ENCODE measurements at places on chromosomes 5 and 9.

DNA sequence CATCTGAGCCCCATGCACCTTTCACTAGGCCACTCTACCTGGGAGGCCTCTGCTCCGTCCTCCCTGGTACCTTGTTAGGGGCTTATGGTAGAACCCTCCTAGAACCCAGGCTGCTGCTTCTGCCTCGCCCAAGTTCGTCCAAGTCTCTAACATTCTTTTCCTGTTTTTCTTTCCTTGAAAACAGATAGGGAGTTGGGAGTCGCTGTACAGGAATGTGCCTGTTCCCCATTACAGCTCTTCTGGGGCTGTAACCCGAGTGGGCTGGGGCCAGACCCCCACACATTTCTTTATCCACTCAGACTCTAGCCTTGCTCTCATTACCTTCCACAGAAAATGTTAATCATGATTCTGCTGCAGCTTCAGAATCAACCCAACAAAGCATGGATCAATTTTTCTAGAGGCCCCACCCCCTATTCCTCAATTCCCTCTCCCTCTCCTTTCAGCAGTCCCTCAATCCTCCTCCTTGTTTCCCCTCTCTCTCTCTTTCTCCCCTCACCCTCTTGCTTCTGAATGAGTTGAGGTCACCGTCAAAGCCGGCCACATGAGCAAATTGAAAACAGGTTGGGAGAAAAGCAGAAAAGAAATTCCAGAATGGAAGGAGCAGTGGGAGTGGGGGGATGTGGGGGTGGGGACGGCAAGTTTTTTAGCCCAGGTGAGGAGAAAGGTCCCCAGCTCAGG lies 193.8 kb upstream of the TRIM32 start:
- no peak for DNase-seq

DNA sequence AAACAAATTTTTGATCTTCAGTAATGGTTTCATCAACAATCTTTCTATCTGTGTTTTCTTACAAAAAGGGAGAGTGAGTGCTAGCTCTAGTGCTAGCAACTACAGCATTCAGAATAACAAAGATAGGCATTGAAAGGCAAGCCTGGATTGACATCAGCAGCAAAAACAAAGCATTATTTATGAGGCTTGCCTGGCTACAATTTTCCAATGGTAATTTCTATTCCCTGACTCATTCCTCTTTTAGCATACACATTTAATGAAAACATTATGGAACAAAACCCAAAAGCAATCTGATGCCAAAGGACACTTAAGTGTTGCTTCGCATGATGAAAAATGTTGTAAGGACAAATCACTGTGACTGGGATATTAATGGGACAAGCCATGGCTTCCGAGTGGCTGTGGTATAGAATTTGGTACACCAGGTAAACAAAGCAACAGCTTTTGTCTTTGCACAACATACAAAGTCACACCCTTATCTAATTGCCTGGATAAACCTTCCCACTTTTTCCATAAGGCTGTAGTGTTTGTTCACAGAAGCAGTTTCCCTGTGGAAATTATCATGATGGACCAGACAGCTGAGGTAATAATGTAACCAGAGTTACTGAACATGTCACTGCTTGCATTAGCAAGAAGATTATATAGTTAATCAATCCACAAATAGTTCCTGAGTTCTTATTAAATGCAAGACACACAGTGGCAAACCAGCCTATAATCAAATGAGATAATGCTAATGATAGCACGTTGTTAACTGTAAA lies 179.8 kb upstream of the EDIL3 start:
- DNase-seq, result no peak

GRCh38 chr9:26809795-26810194 lies 82.8 kb downstream of the CAAP1 start:
- DNase-seq, result no peak

DNA sequence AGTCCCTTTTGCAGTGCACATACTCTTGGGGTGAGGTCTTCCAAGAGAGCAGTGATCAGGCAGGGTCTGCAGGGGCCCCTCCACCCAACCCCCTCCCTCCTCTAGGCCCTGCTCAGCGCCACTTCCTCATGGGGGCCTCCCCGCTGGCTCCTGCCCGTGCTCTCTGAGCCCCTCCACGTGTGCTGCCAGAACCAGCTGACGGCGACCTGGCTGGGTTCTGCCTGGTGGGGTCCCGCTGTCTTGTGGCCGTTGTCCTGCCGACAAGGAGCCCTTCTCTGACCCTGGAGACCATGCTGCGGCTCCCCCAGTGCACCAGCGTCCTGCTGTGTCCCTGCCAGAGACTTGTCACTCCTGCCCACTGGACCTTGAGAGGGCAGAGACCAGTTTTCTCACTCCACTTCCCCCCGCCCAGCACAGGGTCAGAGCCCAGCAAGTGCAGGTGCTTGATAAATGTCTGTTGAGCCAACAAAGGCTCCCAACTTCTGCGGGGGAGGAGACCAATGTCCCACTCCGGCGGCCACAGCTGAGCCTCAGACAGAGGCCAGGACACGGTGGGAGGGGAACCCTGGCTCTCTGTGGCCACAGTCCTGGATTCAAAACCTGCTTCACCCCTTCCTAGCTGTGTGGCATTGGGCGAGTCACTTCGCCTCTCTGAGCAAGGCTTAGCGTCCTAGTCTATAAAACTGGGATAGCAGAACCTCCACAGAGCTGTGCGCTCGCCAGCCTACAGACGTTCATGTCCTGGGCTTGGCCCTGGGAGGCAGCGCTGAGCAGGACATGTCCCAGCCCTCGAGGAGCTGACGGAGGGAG lies 24.8 kb downstream of the SARDH start:
- no peak for DNase-seq

DNA sequence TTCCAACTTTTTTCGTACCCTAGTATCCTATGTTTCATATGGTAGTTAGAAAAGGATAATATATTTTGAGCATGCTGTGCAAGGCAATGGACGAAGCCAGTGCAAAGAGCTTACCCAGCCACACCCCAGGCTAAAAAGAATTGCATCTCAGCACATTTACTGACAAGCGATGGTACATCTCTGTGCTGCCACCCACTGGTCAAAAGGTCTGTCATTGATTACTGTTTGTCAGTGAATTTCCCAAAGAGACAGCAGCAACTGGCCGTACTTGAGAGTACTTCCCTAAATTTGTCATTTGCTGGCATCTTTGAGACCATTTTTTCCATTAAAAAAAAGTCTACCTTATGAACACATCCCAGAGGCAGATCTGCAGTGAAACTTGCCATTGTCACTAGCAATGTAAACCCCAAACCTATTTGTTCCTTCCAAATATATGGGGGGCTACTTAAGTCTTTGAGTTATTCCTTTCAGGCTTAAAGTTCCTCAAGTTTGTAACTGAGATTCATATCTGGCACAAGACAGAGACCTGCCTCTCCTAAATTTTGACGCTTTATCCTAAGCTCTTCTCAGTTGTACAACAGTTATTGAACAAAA lies 184.3 kb downstream of the CTNND2 start:
- peak; percentile 46 for DNase-seq

- DNase-seq, result no peak
Observed at GRCh38 chr9:35972093-35972492, 14.1 kb upstream of the OR2S2 start.

DNA sequence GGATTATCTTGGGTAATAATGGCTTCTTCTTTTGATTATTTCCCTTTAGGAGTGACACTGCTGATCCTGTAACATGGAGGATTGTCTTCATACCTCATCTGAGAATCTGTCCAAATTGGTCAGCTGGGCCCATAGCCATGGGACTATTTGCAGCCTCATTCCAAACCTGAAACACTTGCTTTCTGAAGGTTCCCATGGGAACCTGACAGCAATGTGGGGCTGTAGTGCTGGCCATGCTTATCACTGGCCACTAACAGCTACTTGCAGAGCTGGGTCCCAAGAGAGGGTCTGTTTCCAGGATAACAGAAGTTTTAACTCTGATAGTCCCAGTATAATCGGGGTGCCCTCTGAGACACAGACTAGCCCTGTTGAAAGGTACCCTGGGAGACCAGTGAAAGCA lies 87.4 kb downstream of the KIAA1958 start:
- DNase-seq, result no peak

DNA sequence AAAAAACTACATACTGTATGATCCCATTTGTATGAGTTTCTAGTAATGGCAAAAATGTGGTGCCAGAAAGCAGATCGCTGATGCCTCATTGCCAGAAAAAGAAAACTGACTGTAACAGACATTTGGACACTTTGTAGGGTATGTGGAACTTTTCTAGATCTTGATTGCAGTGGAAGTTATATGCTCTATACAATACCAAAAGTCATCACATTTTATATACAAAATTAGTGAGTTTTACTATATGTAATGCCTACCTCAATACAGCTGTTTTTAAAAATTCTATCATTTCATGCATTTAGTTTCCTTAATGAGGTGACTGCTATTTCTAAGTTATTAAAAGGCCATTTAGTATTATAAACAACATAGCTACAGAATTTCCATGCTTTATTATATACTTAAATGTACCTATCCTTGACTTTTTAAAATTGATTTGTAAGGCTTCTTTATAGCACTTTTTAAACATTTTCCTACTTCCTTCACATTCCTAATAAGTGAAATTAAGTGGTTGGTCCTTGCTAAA lies 199.9 kb downstream of the CWC27 start:
- no peak for DNase-seq

- DNase-seq, result no peak
Observed at GRCh38 chr9:87588339-87588738, 90.7 kb downstream of the DAPK1 start.

- peak; percentile 46 for DNase-seq
Observed at GRCh38 chr9:92761686-92762085, 2.9 kb downstream of the BICD2 start.

- DNase-seq, result no peak
Observed at GRCh38 chr9:79641070-79641469, 69.3 kb downstream of the TLE4 start.

DNA sequence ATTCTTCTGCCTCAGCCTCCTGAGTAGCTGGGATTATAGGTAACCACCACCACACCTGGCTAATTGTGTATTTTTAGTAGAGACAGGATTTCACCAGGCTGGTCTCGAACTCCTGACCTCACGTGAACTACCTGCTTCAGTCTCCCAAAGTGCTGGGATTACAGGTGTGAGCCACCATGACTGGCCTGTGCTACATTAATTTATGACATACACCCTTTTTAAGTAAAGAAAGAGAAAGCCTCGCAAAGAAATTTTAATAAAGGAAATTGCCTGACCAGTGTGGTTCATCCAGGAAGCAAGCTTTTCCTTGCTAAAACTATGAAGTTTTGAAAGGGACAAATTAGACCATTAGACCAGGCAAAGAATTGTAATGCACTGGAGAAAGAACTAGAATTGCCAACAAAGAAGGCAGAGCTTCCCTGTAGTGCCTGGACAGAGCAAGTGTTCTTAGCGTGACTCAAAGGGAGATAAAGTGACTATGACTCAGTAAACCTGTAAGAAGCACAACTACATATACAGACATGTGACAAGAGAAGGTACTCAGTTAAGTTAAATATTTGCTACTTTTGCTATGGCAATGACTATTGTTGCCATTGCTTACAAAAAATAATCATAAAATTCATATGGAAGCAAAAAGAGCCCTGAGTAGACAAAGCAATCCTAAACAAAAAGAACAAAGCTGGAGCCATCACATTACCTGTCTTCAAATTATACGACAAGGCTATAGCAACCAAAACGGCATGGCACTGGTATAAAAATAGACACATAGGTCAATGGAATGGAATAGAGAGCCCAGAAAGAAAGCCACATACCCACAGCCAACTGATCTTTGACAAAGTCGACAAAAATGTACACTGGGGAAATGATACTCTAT lies 54.6 kb downstream of the FYB1 start:
- no peak for DNase-seq

- no peak for DNase-seq
Observed at GRCh38 chr5:51468196-51468595, 84.9 kb downstream of the ISL1 start.

- DNase-seq, result no peak
Observed at GRCh38 chr9:127066060-127066850, 56.2 kb downstream of the ANGPTL2 start.

DNA sequence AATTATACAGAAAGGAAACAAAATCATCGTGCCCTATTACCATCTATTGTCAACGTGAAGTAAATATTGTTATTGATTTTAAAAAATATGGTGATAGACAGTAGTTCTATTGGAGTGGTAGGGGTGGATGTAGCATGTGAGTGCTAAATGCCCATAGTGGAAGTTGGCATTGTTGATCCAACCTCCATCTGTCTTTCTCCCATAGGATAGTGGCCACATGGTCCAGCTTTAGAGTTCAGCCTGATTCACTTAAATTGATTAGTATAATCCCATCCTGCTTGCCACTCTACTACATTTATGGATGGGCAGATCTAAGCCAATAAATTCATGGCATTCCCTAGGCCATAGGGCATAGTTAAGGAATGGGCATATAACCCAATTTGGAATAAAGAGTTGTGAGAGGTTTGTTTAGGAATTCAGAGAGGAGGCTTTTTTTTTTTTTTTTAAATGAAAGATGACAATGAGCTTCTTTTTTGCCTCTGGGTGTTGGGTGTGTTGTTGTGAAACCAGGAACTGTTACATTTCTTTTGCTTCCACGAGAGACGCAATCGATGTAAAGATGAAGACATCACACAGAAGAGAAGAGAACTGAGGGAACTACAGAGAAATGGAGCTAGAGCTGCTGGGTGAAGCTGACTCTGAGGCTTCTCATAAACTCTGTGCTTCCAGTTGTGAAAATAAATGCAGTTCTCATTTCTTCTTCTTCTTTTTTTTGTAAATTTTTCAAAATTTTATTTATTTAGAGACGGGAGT lies 12.5 kb upstream of the CHD1 start:
- no peak for DNase-seq

DNA sequence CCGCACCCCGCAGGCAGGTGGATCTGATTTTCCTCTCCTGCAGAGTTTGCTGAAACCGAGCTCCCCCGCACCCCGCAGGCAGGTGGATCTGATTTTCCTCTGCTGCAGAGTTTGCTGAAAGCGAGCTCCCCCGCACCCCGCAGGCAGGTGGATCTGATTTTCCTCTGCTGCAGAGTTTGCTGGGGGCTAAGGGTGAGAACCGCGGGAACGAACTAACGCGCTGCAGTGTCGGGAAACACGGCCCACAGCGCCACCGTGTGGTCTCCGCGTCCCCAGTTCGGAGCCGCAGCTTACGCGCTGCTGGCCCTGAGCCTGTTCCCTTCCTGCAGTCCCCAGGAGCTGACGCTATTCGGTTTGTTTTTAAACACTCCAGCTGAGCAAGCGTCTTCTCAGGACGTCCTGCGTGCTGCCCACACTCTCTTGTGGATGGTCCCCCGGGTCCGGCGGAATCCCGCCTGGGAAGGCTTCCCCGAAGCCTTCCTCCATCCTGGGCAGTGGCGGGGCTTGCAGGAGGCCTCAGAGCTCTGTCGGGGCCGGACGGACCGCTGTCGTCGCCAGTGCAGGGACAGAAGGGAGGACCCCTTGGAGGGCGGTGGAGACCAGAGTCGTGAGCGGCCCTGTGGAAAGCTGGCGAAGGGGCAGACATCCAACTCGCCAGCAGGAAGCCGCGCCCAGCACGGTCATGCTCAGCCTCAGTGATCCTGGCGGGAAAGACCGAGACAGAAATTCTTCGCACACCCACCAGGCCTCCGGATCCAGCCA lies 121.2 kb upstream of the LPCAT1 start:
- peak; percentile 57 for DNase-seq

GRCh38 chr5:119309326-119309725 lies 46.5 kb upstream of the TNFAIP8 start:
- no peak for DNase-seq

- no peak for DNase-seq
Observed at GRCh38 chr9:135701067-135701958, 672 bp upstream of the KCNT1 start.

GRCh38 chr5:91712718-91713117 lies 329.6 kb upstream of the ARRDC3 start:
- no peak for DNase-seq
